D721Med (cell line): ENCODE measurements at places on chromosomes 4 and X.

- DNase-seq: no peak
These were observed 32.9 kb upstream of the GRID2 start for GRCh38 chr4:92270908-92271307.

DNA sequence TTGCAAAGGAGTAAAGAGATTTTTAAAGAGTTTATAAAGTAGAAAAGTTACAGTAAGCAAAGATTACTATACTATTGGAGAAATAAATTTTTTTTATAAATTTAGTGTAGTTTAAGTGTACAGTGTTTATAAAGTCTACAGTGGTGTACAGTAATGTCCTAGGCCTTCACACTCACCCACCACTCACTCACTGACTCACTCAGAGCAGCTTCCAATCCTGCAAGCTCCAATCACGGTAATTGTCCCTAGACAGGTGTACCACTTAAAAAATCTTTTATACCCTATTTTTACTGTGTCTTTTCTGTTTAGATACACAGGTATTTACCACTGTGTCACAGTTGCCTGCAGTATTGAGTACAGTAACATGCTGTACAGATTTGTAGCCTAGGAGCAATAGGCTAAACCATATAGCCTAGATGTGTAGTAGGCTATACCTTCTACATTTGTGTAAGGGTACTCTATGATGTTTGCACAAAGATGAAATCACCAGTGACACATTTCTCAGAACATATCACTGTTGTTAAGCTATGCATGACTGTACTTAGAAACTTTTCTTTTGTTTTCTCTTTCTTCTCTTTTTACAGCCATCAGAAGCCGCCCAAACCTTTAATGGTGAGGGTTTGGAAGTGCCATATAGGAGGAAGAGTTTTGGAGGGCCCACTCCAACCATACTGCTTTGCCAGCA lies 11.8 kb upstream of the SH3RF1 start:
- no peak for DNase-seq

DNA sequence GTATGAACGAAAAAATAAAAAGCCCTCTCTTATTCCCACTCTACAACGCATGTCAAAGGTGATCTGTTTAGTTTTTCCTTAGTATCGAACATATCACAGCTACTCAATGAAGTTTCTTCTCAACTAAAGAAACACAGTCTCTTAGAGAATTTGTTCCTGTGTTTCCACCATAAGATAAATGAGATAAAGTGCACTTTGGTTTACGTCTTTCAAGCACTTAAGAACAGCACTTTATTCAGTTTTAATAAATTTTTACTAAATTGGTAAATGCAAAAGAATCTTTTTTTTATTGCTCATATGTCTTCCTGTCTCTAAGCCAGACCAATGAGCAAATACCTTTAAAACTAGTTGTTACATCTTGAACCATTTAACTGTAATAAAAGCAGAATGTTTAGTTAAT lies 259.8 kb downstream of the CHIC1 start:
- DNase-seq: no peak

DNA sequence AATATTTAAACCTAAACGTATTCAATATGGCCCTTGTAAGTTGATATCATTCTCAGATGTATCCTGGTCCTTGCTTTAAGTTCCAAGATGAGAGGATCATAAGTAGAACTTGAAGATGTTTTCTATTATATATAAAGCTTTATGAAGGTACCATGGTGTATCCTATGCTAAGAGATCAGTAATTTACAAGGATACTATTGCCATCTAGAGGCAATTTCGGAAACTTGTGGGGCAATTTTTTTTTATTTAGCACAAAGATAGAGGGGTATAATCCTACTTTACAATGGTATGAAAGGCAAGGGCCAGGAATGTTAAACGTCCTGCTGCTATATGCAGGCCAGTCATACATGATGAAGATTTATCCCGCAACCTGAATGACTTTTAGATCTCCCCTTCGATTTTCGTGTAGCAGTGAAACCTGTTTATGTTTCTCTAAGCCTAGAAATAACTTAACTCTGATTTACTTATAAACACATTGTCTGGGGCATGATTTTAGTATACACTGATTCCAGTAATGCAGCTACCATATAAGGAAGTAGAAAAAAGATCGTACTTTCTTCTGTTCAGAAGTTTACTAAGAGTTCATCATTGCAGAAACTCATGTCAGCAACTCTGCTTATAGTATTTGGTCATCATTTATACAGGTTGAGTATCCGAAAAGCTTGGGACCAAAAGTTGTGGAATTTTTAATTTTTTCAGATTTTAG lies 2.6 kb downstream of the SLC25A31 start:
- DNase-seq: peak; percentile 28

DNA sequence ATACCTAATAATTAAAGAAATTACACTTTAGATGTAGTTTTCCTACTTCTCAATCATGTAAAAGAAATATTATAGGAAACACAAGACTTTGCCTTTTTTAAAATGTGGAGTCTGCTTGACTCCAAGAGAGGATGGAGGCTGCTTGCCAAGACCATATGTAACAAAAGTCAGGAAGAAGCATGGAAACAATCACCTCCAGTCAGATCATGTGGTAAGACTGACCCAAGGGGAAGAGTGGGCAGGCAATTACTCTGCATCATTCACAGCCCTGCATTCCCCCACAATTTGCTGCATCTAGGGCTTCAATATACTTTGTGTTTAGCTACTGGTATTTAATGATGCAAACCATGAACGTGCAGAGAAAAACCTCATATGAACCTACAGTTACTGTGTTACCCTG lies 78.0 kb upstream of the RXFP1 start:
- DNase-seq: no peak

- DNase-seq: no peak
These were observed 160.8 kb downstream of the MGST2 start for GRCh38 chr4:139826426-139826825.

- DNase-seq: no peak
These were observed 237.8 kb upstream of the ADGRL3 start for GRCh38 chr4:60962286-60962685.

- DNase-seq: peak; percentile 51
These were observed 44.0 kb downstream of the SLC25A5 start for GRCh38 chrX:119512146-119512800.

DNA sequence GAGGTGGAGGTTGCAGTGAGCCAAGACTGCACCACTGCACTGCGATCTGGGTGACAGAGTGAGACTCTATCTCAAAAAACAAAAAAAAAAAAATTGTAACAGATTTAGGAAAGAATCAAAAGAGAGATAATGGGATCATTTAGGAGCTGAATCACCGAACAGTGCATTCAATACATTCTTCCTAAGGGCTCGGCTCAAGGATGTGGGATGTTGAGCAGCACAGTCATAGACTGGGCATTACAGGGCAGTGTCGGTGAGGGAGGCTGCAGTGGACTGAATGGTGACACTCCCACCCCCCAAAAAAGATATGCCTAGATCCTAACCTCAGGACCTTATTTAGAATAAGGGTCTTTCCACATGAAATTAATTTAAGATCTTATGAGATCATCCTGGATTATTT lies 70.0 kb downstream of the EVC2 start:
- no peak for DNase-seq

GRCh38 chrX:22689290-22689689 lies 310.5 kb upstream of the DDX53 start:
- DNase-seq: no peak

- DNase-seq: no peak
These were observed 199.3 kb upstream of the WDFY3 start for GRCh38 chr4:85165808-85166207.

DNA sequence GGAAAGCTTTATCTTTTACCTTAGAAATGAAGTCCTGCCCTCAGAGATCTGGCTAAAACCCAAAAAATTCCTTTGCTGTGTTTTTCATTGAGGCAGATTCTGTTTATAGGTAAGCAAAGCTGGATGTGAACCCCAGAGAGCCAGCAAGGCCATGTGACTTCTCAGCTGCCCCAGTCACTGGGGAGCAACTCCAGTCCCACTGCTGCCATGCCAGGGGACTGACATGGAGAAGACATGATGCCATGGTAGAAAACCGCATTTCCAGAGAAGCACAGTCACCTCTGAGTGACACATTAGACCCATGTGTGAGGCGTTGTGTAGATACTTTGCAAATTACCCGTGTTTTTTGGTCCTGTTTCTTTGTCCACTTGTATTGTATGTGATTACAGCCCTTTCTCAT lies 45.4 kb downstream of the PTTG2 start:
- DNase-seq: no peak

- no peak for DNase-seq
These were observed 128.2 kb downstream of the CPEB2 start for GRCh38 chr4:15130441-15130840.

DNA sequence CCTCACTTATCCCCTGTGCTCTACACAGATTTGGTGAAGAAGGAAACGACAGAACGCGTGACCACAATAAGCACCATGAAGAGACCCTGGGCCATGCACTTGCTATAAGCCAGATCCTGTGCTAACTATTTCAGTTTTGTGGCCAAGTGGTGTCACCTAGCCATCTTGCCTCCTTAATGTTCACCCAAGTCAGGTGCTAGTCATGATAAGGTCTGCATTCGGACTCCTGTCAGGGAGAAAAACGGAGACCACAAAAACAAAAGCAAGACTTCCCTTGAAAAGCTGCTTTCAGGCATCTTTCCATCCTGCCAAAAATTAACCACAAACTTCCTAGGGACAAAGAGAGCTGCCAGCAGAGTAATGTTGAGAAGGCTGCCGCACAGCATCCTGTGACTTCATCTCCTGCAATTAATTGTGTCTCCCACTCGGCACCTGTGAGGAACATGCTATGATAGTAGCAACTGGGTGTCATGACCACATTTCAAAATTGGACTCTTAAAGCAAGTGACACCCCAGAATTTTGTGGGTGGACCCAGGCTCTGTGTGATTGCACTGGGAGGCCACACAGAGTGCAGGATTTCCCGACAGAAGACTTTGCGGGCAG lies 8.8 kb upstream of the IDS start:
- no peak for DNase-seq

GRCh38 chr4:116598155-116598979 lies 487.0 kb downstream of the TRAM1L1 start:
- DNase-seq: no peak

DNA sequence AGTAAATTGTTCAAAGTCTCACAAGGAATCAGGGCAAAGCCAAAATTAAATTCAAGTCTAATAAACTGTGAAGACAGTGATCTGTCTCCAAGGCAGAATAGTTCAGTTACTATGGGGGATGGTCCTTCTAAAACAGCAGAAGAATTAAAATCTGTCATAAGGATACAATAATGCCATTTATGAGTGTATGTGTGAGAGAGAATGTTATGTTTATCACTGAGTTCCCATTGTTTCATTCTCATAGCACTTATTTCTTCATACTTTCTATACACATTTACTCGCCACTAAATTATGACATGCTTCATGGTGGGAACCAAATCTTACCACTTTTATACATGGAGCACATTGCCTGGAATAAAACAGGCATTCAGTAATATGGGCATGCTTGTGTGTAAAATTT lies 102.5 kb downstream of the AMMECR1 start:
- DNase-seq: no peak

DNA sequence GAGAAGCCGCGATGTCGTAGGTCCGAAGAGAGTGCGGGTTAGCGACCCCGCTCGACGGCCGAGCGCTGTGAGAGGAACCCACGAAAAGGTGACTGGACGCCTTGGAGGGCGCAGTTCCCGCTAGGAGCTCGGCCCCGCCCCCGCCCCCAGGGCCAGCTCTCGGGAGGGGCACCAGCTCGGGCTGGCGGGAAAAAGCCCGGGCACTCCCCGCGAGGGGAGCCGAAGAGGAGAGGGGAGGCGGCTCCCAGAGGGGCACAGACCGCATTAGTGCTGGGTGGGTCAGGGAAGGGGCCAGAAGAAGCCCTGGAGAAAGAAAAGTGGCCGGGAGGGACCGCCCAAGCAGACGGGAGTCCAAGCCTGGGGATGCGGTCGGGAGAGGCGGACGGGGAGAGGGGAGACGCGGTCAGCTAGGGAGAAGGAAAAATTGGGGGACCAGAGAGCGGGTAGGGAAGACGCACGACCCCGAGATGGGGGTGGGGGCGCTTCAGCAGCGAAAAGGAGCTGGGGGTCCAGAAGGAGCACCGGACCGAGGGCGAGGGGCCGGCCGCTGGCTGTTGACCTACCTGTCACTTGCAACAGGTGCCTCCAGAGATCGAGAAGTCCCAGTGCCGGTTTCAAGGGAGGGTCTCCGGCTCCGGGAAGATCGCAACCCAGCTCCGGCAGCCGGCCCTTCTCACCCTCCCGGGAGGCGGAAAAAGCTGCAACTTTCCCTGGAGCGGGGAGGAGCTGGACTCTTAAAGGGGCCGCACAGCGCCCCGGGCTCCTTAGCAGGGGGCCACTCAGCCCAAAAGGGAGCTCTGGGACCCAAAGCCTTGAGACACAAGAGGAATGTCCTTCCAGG lies at the start of gene SYTL4:
SYTL4 (minus strand) TSS at position 681 of the 841 bp plus-strand sequence. CDS start 30,084 bp downstream, outside the sequence.
- peak; percentile 32 for DNase-seq

DNA sequence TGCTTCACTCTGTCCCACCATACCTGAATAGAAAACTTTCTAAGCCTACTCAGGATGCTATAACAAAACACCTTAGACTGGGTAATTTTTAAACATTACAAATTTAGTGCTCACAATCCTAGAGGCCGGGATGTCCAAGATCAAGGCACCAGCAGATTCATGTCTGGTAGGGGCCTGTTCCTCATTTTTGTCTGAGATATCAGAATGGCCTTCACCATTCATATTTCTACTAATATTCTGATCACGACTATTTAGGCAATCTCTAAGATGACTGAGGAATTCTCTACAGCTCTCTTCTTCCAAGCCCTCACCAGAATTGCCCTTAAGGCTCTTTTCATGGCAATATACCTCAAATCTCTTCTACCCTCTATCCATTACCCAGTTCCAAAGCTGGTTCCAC lies 77.4 kb upstream of the NRK start:
- no peak for DNase-seq

GRCh38 chrX:151359341-151359740 lies 37.7 kb upstream of the VMA21 start:
- DNase-seq: no peak

DNA sequence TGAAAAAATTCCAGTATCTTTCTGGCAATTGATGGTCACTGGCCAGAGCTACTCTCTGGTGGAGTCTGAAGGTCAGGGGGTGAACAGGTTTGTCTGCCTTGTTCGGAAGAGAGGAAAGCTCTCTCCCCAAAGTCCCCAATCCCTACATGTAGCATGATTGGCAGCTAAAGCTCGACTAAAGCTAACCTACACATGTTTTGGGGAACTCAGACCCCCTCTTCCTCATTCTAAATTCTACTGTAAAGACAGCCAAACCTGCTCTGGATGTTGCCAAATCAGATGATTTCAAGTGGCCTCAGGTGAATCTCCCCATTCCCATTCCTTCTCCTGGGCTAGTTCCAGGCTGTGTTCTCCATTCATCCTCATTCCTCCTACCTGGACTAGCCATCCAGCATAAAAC lies 84.1 kb downstream of the MSN start:
- DNase-seq: no peak

GRCh38 chr4:107888237-107888636 lies 43.1 kb upstream of the CYP2U1 start:
- DNase-seq: no peak

- DNase-seq: no peak
These were observed 367.0 kb upstream of the ATOH1 start for GRCh38 chr4:93461541-93461940.

- DNase-seq: no peak
These were observed 139.9 kb downstream of the FRMPD4 start for GRCh38 chrX:12278151-12278550.

GRCh38 chr4:177320721-177321120 lies 11.0 kb downstream of the NEIL3 start:
- DNase-seq: no peak

GRCh38 chr4:138666366-138666765 lies 349.2 kb upstream of the NOCT start:
- DNase-seq: no peak

- no peak for DNase-seq
These were observed 349.9 kb upstream of the KLF3 start for GRCh38 chr4:38313999-38314561.

GRCh38 chr4:3303923-3304710 lies 11.3 kb downstream of the RGS12 start:
- DNase-seq: no peak
